Right cardiac atrium (tissue), 5 donors: ENCODE measurements at places on chromosomes 1 and 21.
A peak's percentile ranks its signal among the peaks of the same experiment; 100 is the strongest.

GRCh38 chr1:152824964-152825363 is 2.3 kb upstream of the LCE1A start:
- DNase-seq = no peak

DNA sequence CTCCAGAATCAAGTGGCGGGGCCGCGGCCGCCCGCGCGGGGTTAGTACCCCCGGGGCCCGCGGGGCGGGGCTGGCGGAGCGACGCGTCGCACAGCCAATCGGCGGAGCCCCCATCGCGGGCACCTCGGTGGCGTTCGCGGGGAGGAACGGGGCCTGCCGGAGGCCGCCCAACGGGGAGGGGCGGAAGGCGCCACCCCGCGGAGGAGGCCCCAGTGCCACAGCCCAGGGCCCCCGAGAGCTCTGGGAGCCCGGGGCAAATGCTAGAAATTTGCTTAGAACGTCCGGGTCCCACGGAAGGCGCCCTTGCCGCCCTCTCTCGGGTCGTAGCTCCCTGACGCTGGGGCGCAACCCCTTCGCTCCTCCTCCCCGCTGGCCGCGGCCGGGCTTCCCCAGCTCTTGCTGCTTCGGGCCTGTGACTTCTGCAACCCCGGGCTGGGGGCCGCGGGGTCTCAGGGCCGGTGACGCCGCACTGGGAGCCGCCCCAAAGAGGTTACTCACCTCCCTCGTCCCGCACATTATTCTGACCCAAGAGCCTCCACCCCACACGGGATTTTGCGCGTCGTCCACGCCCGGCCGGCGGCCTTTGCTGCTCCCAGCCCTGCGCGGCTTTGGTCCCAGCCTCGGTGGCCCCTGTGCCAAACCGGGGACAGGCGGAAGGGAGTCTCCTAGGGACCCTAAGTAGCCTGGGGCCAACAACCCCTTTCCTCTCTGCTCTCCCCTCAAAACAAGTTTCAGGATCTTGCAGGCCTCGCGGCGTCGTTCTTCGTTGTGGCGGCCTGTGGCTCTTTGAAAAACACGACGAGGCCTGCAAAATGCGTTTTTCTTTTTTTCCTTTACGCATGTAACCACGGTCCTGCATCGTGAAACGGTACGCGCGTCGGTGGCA is at the start of gene RUNX3:
Gene RUNX3, minus strand, starts transcription at position 17 of the 886 bp plus-strand sequence. CDS start 408 bp downstream, outside the sequence.
- DNase-seq = peak; percentile 90

- peak; percentile 48 for DNase-seq
Observed at GRCh38 chr1:156860628-156861423, at the start of gene NTRK1. Gene NTRK1 (plus strand): TSS chr1:156860865. CDS start chr1:156860935, 70 bp downstream.

GRCh38 chr21:33993286-33994231 is 78.0 kb upstream of the ATP5PO start:
- no peak for DNase-seq

DNA sequence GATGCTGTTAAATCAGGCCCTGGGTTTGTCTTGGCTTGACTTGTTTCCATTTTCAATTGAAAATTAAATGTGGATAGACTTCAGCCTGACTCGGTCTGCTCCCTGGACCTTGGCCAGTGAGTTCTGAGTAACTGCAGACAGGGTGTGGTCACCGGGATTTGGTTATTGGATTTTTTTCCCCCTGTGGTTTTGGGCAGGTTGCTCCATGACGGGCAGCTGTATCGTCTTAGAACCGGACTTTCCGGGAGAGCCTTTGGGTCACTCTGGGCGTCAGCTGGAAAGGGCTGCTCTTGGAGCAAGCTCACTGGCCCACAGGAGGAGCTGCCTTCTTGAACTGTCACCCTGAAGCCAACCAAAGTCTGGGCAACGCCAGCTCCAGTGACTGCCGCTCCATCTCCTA is 75.0 kb downstream of the CLIC6 start:
- DNase-seq = peak; percentile 55

GRCh38 chr1:117363571-117364048 is 3.6 kb upstream of the MAN1A2 start:
- no peak for DNase-seq

- DNase-seq = no peak
Observed at GRCh38 chr21:15037095-15037899, 27.5 kb downstream of the NRIP1 start.

- no peak for DNase-seq
Observed at GRCh38 chr21:38286739-38287471, 30.1 kb downstream of the KCNJ15 start.

DNA sequence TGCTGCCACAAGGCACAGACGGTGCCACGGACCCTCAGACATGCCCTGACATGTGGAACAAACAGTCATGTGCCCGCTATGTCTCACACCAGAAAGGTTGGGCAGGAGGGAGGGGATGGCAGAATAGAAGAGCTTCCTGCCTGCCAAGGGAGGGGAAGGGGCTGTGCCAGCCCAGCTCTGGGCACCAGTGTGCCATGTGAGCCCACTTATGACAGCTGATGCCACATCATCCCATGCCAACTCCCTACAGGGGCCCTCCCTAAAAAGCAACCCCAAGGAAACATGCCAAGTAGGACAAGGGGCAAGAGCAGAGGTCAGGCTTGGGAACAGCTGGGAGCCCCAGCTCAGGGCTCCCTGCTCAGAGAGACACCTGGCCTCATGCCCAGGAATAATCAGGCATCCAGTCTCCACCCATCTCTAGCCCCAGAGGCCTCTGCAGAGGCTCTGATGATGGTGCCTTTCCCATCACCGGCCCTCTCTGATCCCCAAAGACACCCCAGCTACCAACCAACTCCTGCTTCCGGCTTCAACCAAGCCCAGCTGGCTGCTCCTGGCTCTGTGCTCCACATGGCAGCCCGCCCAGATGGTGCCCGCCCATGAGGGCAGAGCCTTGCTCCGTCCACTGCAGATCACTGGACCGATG is 10.3 kb downstream of the ADGRB2 start:
- DNase-seq = peak; percentile 62

DNA sequence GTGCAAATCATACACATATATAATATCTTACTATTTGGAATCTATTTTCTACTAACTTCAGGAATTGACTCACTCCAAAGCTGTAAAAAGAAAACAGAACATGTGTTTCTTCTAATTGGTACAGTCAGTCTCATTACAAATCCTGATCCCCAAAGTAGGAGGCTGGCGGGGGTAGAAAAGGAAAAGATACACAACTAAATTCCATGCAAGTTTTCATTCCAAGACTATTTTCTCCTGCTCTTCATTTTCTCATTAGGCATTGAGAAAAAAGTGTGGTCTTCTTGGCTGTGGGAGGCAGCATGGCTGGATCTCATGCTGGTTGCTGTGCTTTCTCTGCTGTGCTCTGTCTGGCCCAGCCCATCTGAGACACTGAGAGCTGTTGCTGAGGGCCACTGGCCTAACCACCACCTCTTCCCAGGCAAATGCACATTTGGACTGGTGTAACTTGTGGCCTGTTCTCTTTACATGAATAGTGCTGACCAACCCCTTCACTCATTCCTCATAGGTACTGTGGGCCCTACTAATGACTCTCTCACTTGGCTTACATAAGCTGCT is 1107.5 kb upstream of the B3GALT2 start:
- no peak for DNase-seq

DNA sequence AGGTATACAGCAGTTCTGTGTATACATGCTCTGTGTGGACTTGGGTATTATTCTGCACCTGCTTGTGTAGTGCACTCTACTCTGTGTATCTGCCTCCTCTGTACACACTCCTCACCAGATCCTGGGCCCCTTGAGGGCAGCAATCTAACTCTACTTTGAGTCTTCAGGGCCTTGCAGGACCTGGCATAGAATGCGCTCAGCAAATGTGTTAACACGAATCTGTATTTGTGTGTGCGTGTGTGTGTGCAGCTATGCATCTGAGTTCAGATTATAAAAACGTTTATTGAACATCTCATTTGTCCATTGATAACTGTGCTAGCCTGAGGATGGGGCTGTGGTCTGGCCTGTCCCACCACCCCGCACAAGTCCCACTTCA is 3.9 kb upstream of the MEF2D start:
- no peak for DNase-seq

GRCh38 chr1:24694380-24694843 is 50.8 kb upstream of the CLIC4 start:
- DNase-seq = peak; percentile 85

- DNase-seq = no peak
Observed at GRCh38 chr1:94463056-94463764, 45.0 kb downstream of the ABCD3 start.

- no peak for DNase-seq
Observed at GRCh38 chr1:67597336-67597735, 87.7 kb upstream of the GADD45A start.

- DNase-seq = no peak
Observed at GRCh38 chr1:156933136-156933535, 12.7 kb downstream of the LRRC71 start.

- peak; percentile 33 for DNase-seq
Observed at GRCh38 chr1:76138217-76138616, 63.7 kb downstream of the ST6GALNAC3 start.

GRCh38 chr1:76266762-76267161 is 192.2 kb downstream of the ST6GALNAC3 start:
- DNase-seq = no peak

DNA sequence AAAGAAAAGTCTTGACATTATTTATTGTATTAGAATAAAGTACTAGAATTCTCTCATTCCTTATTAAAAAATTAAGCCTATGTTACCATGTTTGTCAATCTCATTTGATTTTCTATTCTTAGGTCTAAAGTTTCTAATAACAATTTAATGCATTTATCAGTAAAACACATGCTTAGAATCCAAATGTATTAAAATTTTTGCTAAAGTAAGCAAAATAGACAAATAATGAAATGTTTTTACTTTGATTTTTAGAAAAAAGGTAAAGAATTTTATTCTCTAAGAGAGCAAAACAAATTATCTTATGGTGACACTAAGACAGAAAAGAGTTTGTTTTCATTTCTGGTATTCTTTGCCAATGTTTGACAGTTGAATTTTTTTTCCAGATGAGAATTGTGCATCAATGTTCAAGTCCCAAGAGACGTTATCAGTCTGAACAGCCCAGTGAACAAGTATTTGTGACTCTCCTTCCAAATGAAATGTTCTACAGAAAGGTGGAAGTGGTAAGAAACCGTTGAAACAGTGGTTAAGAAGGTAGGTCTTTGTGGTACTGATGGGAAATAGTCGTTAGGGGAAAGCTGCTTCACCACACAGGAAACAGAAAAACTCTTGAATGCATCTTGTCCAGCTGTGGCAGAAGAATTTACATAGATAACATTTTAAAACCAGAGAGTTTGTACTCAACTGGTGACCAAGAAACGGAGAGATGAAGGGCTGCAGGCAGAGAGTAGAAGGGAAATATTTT is 402.5 kb downstream of the PTPRC start:
- no peak for DNase-seq

DNA sequence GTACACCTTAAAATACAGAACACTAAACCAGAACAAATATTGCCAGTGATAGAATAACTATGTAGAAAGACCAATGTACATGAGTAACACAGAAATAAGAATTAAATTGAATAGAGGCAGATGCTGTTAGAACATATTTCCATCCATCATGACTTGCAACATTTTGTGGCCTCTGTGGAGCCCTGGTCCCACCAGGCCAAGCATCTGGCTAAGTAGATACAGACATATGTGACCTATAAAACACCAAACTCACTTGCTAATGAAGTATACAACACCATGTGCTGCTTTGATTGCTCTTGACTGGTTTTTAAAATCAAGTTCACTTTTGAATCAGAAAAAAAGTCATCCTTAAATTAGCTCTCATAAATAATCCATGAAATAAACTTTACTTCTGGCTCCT is 20.5 kb downstream of the SLC19A2 start:
- no peak for DNase-seq

DNA sequence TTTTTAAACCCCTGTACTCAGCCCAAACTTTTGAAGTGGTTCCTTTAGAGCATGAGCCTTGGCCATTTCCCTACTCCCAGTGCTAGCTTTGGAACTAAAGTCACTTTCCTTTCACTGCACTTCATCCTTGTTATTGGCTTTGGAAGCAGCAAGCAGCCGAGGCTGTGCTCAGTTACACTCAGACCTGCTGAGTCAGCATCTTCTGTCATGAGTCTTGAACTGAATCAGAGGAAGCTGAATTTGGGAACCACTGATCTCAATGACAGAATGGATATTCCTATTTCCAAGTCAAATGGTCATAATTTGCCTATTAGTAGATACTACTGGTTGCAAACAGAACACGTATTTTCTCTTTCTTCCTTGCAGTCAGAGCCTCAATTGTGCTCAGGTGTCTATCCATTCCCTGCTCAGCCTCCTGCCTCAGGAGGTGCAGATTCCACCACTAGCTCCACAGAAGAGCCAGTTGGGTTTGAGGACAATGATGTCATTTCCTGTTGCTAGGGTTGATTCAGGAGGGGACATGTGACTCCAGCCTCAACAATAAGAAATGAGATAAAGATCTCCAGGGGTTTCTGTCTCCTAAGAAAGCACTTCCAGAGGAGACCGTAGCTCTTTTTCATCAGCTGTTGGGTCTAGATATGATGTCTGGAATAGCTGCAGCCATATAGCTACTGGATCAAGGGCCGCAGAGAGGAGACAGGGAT is 44.9 kb upstream of the NTPCR start:
- no peak for DNase-seq

DNA sequence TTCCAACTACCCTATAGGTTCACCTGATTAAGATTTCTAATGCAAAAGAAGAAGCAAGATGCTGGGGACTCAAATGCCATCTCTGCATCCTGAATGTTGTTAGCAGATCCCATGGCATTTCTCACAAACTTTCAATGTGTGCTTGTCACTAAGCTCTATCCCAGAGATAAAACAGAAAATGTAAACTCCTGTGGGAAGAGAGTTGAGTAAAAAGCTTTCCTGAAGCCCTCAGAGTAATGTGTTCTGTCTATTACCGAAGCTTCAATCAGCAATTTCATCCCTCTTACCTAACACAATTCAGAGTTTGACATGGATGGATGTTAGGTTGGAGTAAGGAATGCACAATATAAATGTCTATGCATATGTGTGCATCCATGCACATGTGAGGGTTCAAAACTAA is 829.9 kb upstream of the PRMT6 start:
- no peak for DNase-seq

DNA sequence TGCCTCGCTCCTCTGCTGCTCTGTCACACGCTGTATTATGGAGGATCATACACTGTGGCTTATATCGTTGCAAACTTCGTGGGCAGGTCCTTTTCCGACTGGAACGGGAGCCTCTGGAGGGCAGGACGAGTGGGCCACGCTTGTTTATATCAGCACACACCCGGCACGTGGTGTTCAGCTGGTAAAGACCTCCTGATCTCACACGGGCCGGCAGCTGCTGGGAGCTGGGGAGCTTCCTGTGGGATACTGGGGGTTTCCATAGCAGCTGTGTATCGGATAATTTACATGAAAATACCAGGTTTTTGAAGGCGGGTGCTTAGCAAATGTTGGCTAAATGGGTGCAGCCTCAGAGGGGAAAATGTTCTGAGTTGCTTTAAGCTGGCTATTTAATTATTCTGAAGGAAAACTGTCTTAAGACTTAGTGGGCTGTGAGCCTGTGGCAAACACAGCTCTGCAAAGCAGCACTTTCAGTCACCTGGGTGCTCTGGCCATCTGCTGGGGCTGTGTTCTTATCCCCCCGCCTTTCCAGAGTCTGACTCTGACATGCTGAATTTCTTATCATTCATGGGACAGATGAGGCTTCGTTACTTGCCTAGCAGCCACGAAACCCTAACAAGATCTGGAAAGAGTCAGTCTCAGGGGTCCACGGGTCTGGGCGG is 103.6 kb upstream of the GCLM start:
- DNase-seq = no peak

GRCh38 chr1:97502360-97502759 is 418.5 kb downstream of the DPYD start:
- DNase-seq = no peak

- DNase-seq = no peak
Observed at GRCh38 chr1:109304226-109304920, 2.4 kb downstream of the MYBPHL start.

- DNase-seq = no peak
Observed at GRCh38 chr21:34630536-34631143, 15.7 kb upstream of the RCAN1 start.
